ENCODE measurements at places on chromosomes 3 and 15. TPM values are rescaled to one million over a fixed set of nuclear protein-coding genes. Genes with fewer than 3 reads are reported as not detected.

DNA sequence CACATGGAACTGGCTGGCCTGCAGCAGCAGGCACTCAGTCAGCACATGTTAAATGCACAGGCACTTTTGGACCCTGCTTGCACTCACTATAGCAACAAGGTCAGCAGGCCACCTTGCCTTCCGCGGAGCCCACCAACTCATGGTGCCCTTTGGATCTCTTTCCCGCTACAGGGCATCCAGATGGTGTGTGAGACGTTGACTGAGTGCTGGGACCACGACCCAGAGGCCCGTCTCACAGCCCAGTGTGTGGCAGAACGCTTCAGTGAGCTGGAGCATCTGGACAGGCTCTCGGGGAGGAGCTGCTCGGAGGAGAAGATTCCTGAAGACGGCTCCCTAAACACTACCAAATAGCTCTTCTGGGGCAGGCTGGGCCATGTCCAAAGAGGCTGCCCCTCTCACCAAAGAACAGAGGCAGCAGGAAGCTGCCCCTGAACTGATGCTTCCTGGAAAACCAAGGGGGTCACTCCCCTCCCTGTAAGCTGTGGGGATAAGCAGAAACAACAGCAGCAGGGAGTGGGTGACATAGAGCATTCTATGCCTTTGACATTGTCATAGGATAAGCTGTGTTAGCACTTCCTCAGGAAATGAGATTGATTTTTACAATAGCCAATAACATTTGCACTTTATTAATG, 85.0 kb downstream of the TGFBR2 start:
- H3K4me1 ChIP-seq = no peaks in the 10 kb centered on the region
- no peak overlapping the region for H3K4me3 ChIP-seq
- no peaks in the 10 kb centered on the region for H3K27me3 ChIP-seq
- no peak overlapping the region for H3K27ac ChIP-seq
- peaks cover 16% of the 10 kb centered on the region for H3K36me3 ChIP-seq

DNA sequence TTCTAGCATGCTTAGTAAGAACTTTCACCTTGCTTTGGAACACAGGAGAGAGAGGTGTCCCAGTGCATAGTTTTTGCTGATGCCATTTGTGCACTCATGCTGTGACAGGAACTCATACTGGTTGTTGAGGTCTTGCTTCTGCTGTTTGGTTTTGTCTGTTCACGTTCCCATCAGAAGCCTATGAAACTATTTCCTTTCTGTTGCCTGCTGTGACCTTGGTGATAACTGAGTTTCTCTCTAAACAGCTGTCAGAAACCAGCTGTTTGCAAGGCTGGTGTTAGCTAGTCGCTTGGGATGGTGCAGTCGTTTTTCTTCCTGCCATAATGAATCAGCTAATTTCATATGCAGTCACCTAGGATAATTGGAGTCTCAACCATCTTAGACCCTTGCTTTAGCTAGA, 724.1 kb downstream of the GRM7 start:
- H3K4me3 ChIP-seq = no peak overlapping the region
- no peaks in the 10 kb centered on the region for H3K36me3 ChIP-seq
- H3K27ac ChIP-seq = no peak overlapping the region

GRCh38 chr3:108469126-108469525, 41.3 kb downstream of the MYH15 start:
- no peak overlapping the region for H3K27ac ChIP-seq
- H3K4me1 ChIP-seq = no peaks in the 10 kb centered on the region

- H3K27me3 ChIP-seq = peaks cover 1% of the 10 kb centered on the region
- peaks cover 5% of the 10 kb centered on the region for H3K4me1 ChIP-seq
- H3K36me3 ChIP-seq = no peaks in the 10 kb centered on the region
Observed at GRCh38 chr3:20074226-20075063, 34.2 kb downstream of the KAT2B start.

IQCB1 gene
- 31.2 TPM for total RNA-seq

ITPKA gene
- 0.99 TPM for total RNA-seq
